ENCODE measurements at places on chromosomes 7 and 10.

- no peak for DNase-seq
Observed at GRCh38 chr10:69324583-69324982, 46.3 kb downstream of the HK1 start.

- DNase-seq, result no peak
Observed at GRCh38 chr10:89531359-89531758, 4.0 kb downstream of the SLC16A12 start.

GRCh38 chr10:13670311-13670710 is 83.5 kb downstream of the PRPF18 start:
- DNase-seq, result no peak

- no peak for DNase-seq
Observed at GRCh38 chr7:167090-167855, 25.1 kb upstream of the FAM20C start.

DNA sequence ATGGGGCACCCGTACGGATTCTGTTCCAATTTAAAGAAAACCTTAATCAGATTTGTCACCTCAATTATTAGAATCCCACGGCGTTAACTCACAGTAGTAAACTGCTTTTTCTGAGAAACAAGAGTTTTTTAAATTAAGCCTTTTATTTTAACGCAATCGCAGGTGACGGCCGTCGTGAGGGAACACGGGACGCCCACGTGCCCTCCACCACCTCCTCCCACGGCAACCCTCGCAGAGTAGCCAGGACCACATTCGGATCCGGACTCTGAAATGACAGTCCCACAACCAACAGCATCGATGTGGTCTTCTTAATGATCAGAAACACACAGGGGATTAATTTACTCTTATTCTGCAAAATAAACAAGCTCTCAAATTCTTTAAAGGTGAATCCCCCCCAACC is 22.0 kb upstream of the GPR146 start:
- no peak for DNase-seq

DNA sequence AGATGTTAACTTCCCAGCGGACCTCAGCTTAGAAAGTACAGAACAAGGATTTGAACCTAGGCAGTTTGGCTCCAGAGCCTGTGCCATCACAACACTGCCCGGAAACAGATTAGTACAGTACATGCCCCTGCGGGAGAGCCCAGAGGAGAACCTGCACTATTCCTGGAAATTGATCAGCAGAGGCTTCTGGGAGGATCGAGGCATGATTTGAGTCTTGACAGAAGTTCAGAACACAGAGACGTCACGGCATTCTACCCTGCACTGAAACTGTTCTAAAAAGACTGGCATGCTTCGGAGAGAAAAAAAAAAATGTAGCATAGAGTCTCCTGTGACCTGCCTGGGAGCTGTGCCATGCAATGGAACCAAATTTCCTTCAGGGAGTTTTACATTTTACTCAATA is 9.2 kb upstream of the IL6 start:
- no peak for DNase-seq

GRCh38 chr7:103687951-103688350 is 241.9 kb upstream of the SLC26A5 start:
- DNase-seq, result no peak

- DNase-seq, result no peak
Observed at GRCh38 chr7:143285470-143285778, 666 bp downstream of the TMEM139 start.

- no peak for DNase-seq
Observed at GRCh38 chr10:44569193-44570091, 184.5 kb upstream of the CXCL12 start.

GRCh38 chr10:16816171-16816570 is 1.1 kb downstream of the RSU1 start:
- no peak for DNase-seq

DNA sequence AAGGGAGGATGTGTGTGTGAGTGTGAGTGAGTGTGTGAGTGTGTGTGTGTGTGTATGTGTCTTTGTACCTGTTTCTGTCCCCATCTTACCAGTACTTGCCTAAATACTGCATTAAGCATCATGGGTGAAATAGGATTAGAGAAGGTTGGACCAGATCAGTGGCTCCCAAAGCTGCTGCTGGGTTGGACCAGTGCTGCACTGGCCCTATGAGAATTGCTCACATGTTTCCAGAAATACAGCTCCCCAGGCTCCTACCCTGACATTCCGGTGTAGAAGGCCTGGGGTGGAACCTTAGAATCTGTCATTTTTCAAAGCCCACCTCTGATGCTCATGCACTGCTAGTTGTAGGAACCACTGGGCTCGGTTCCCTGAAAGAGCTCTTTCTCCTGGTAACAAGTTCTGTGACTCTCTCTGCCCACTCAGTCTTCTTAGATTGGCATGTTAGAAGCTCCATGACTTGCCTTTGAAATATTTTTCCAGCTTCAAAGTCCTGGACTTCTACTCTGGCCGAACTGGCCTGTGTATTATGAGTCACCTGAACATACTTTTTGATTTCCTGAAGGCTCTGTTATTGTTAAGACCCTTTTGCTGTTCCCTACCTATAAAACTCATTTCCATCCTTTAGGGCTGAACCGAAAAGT is 224.7 kb downstream of the CUX1 start:
- peak; percentile 55 for DNase-seq

GRCh38 chr10:132906836-132907235 is 35.5 kb downstream of the CFAP46 start:
- no peak for DNase-seq

- no peak for DNase-seq
Observed at GRCh38 chr7:142355328-142355727, 97.5 kb upstream of the PRSS58 start.

GRCh38 chr7:88614736-88615135 is 144.8 kb upstream of the ZNF804B start:
- no peak for DNase-seq

- DNase-seq, result no peak
Observed at GRCh38 chr7:29381206-29382094, 182.2 kb upstream of the PRR15 start.

- DNase-seq, result no peak
Observed at GRCh38 chr7:52830801-52831200, 204.6 kb upstream of the POM121L12 start.

DNA sequence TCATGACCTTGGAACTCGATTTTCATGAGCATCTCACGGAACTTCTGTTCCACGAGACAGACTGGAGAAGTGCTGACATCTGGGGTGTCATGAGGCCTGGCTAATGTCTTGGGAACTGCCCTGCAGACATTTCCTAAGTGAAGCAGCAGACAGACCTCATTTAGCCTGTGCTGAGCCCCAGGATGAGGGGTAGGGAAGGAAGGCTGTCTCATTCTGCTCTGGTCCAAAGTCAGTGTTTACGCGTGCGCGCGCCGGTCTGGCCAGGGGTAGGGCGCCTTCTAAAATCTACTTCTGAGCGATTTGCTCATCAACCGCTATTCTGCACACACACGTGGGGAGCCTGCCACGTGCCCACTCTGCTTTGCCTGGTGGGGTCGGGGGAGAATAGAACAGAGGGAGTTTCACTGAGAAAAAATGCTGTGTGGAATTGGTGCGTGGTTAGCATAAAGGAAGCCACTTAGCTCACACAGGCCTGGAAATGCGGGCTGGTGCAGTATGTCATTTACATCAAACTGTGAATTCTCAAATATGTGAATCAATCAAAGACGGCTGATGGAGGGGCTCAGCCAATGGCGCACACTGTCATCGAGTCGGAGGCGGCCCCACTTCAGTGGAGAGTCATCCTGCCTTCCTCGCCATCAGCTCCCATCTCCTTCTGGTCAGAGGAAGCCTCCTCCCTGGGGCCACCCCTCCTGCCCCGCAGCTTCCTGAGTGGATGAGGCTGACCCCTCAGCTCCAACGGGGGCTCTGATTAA is 335.1 kb downstream of the ADARB2 start:
- DNase-seq, result no peak

- no peak for DNase-seq
Observed at GRCh38 chr10:132593900-132594876, 56.6 kb downstream of the INPP5A start.

- no peak for DNase-seq
Observed at GRCh38 chr10:47061776-47062175, 150.5 kb downstream of the PTPN20 start.

DNA sequence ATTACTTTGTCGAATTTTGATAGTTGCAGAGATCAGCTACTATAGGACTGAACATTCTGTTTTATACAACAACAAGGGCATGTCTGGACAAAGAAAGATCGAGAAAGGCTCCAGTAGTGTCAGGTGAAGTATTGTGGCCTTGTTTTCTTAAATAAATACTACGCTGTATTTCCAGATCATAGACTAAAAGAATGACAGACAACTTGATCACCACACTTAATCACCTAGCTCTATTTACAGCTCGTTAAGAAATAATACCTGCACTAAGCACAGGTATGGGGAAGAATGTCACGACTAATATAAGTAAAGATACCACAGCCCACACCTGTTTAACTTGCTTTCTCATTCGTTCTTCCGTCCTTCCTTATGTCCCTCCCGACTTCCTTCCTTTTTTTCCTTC is 269.2 kb downstream of the HGF start:
- DNase-seq, result no peak

DNA sequence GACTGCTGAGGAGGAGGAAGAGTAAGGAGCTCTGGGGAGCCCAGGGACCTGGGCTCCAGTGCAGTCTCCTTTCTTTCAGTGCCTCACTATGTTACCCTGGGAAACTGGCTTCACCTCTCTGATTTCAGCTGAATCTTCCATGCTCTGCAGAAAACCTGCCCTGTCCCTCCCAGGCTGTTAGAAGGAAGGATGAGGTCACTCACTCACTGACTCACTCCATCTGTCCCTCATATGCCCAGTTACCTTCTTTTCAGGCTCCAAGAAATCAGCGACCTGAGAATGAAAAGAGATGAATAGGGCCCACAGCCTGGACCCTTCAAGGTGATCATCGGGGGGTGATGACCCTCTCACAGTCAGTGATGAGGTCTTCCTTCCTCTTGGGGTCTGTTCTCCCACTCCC is 481 bp downstream of the SFTPA2 start:
- DNase-seq, result peak; percentile 16

- peak; percentile 40 for DNase-seq
Observed at GRCh38 chr7:129401228-129401966, 32.8 kb upstream of the STRIP2 start.

GRCh38 chr10:98293550-98294269 is 25.7 kb upstream of the LOXL4 start:
- no peak for DNase-seq

GRCh38 chr7:44559485-44559884 is 14.2 kb downstream of the DDX56 start:
- DNase-seq, result no peak

GRCh38 chr10:72539137-72539536 is 86.7 kb downstream of the MICU1 start:
- no peak for DNase-seq

GRCh38 chr7:116271963-116272886 is 61.9 kb downstream of the TES start:
- DNase-seq, result peak; percentile 93

DNA sequence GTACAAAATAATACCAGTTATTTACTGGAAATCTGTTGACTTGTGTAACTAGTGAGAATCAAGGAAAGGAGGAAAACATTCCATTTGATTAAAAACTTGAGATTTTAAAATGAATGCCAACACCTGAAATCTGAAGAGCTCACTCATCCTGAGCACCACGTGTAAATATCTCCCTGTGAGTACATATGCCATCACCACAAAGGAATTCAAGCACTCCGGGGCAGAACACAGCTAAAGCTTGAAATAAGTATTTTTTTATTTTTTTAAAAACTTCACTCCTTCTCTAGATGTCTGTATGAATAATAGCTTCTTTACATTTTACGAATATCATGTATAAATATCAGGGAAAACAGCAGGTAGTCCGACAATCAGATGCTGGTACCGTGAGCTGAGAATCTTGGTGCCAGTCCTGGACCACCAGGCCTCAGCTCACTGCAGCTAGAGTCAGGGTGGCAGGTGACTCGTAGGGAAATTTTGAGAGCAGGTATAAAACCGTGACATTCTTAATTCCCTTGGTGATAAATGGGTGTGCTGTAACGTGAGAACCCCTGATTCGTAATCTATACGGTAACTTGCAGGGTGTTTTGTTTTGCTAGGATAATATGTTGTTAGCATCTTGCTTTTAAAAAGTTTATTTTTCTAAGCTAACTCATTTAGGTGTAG is 12.7 kb downstream of the LMTK2 start:
- no peak for DNase-seq

GRCh38 chr10:84193846-84194423 is 402 bp upstream of the CDHR1 start:
- DNase-seq, result no peak

DNA sequence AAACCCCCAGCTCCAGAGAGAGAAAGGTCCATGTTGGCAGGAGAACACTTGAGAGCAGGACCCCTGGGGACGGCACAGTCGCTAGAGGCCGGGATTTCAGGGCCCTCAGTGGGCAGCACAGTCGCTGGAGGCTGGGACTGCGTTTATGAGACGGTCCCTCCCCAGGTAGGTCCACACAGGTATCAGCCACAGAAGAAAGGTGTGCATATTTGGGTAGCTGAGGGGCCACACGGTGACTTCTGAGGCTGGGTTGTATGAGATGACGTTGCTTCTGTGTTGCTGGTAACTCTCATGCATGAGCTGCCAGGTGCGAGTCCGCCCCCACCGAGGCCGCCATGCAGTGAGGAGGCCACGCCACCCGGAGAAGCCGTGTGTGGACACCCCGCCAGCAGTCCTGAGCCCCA is 56.9 kb upstream of the PPP2R2D start:
- DNase-seq, result no peak

Measured in kidney capillary endothelial cell (primary cell).